GOT3 (cell line): ENCODE measurements at places on chromosomes 6 and 20.
A peak's percentile ranks its signal among the peaks of the same experiment; 100 is the strongest.

- DNase-seq = no peak
Measured at GRCh38 chr20:41176711-41177552, 39.6 kb downstream of the PLCG1 start.

DNA sequence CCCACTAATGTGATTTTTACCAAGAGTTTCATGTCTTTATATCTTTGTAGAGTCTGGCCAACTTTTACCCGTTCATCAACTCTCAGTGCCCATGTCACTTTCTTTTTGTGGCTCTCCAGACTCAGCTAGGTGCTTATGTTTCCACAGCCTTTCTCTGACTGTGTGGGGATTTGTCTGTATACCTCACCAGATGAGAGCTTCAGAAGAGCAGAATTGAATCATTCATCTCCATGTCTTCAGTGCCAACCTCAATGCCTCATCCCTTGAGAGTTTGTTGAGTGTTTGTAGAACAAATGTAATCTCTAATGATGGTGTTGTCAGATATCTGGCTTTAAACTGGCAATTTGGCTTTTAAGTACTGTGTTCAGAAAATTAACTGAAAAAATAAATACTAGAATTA is 16.8 kb upstream of the CCN2 start:
- DNase-seq = no peak

DNA sequence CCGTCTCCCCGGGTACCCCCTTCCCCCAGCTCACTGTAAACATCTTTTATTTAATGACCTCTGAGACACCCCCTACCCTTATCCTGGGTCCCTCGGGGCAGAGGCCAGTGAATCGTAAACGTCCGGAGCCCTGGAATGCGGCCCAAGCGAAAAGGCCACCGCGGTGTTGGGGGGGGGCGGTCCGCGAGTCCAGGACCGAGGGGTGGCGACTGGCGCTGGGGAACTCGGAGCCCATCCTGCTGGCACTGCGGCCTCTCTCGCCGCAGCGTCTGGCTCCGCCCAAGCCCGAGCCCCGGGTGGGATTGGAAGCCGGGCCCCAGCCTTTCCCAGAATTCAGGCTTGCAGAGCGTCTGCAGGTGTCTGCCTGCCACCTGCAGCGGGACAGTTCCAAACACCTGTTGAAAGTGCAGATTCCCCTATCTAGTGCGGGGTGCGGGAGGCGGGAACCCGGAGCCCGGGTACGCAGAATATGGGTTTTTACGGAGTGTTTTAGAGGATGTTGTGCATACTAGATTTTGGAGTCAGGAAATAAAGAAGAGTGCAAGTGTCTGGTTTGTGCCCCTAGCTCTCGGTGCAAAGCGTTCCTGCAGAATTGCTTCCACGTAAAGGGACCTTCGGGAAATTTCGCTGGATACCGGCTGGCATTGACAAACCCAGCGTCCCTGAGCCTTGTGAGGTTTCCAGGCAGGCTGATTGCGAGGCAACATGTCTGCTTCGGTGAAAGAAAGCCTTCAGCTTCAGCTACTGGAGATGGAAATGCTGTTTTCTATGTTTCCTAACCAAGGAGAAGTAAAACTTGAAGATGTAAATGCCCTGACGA is 800 bp downstream of the RWDD2A start:
- no peak for DNase-seq

DNA sequence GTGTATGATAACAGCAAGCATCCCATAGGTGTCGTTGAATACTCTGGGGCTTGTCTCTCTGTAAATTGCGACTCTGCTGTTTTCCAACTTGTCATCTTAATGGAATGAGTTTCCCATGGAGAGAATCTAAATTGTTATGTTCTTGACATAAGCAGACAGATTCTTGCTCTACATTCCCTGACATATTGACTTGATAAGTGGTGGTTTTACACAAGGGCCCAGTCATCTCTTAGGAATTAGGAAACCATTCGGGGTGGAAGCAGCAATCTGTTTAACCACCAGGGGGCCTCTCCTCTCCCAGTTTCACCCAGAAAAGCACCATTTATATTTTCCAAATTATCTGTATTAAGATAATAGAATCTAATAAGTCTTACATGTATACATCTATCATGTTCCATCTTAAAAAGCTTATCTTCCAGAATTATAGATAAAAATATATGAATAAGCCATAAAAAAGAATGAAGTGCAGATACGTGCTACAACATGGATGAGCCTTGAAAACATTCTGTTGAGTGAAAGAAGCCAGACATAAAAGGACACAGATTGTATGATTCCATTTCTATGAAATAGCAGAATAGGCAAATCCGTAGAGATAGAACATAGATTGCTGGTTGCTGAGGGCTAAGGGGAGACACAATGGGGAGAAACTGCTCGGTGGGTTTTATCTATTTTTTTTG is 23.1 kb upstream of the MROH8 start:
- peak; percentile 31 for DNase-seq

- DNase-seq = no peak
Measured at GRCh38 chr6:105968603-105969333, 117.4 kb upstream of the PRDM1 start.

- DNase-seq = no peak
Measured at GRCh38 chr6:5173810-5174209, 86.9 kb downstream of the LYRM4 start.

- no peak for DNase-seq
Measured at GRCh38 chr6:143964674-143965081, 43.4 kb downstream of the PLAGL1 start.

DNA sequence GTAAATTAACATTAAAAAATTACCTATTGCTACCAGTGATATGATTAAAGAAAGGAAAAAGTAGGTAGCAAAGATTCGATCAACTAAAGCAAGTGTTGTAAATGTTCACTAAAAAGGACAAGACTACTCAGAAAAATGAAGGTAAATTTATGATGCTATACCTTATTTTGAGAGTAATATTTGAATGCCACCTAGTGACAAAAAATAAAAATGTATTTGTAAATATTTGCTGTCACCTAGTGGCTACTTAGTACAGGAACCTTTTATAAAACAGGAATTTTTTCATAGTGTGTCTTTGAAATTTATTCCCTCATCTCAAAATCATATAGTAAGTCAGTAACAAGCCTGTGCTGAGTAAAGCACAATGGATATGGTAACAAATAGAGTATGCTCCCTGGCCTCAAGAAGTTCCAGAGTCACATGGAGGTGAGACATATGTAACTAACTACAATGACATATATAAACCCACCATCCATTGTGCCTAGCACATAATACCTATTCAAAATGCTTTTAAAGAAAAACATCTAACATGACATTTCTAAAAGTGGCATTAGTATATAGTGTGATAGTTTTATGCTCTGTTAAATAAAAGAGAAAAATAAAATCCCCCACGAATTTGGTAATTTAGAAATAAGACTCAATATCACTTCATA is 193.1 kb upstream of the SIM1 start:
- DNase-seq = no peak

DNA sequence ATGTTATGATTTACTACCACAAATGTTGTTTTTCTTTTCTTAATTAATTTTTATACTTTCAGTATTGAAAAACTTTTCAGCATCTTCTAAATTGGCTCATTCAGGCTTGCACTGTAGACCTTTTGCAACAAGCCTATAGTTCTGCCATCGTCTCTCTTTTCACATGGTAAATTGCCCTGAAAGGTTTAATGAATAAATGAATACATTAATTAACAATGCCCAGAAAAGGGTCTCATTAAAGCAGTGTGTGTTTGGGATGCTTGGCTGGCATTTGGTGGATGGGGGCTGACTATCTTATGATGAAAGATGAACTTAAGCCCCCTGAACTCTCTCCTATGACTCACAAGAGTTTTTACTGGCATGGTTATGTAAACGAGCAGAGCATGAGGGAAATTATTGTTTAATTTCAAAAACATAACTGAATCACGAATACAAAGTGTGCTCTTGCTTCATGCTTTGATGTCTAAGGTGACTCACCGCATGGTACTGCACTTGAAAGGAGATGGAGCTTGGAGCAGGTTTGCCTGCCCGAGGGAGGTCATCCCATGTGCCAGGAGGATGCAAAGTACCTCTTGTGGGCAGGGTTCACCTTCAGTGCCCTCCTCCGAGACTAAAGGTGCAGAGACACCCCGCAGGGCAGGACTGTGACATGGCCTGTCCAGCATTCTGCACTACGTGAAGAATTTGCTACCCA is 13.8 kb upstream of the PCK1 start:
- DNase-seq = no peak

GRCh38 chr6:14718861-14719260 is 527.0 kb upstream of the JARID2 start:
- DNase-seq = no peak

- no peak for DNase-seq
Measured at GRCh38 chr6:86459978-86460377, 477.4 kb upstream of the HTR1E start.

- no peak for DNase-seq
Measured at GRCh38 chr6:148535976-148536375, 193.3 kb downstream of the SASH1 start.

- no peak for DNase-seq
Measured at GRCh38 chr6:69895396-69895795, 29.0 kb downstream of the COL19A1 start.

GRCh38 chr6:125173341-125174095 is 19.9 kb downstream of the TPD52L1 start:
- no peak for DNase-seq

DNA sequence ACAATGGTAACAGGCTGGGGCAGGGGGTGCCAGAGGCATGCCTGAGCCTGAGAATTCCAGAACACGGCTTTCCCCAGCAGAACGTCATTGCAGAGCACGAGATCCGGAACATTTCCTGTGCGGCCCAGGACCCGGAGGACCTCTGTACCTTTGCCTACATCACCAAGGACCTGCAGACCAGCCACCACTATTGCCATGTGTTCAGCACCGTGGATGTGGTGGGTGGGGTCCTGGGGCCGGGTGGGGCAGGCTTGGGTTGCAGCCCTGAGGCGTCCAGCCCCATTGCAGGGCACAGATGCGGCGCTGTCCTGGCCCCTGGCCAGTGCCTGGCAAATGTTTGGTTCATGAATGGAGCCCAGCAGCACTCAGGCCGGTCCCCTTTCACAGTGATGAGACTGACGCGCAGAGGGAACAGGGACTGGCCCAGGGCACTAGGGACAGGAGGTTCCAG is 57.1 kb downstream of the TCP11 start:
- DNase-seq = no peak

DNA sequence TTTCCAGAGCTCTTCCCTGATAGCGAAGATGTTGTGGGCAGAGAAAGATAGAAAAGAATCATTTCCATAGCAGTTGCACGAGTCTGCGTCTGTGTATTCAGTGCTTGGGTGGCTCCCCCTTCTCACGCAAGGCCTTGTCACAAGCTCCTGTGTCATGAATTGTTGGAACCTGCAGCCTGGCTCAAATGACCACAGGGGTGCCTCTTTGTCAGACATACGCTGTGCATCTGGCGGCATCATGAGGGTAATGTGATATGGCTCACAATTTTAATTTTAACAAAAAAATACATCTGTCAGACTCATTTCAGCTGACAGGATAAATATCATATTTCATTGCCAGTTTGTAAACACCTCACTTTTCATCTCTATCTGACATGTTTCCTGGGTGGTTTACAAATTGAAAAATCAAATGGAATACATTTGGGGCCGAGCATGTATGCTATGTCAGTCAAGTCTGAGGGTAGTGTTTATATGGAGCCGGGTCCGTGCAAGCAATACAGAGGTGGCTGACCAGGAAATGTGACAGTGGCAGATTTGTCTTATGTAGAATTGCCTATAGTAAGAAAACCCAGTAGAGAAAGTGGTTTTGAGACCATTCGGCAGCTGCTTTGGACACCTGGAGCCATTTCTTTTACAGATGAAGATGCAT is 90.9 kb downstream of the CAP2 start:
- DNase-seq = no peak

DNA sequence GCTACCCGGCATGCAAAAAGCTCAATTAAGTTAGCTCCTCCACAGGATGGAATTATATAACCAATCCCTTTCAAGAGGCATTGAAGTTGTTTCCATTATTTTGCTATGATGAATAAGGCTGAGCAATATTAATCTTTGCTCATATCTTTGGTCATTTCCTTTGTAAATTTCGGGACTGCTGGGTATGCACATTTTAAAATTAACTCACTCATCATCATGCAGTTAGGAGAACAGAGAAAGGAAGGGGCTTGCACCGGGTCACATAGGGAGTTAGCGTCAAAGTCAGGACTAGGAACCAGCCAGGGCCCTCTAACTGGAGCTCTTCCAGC is 430 bp upstream of the FAM110A start:
- no peak for DNase-seq

GRCh38 chr6:50271266-50271665 is 221.5 kb upstream of the DEFB112 start:
- DNase-seq = no peak

DNA sequence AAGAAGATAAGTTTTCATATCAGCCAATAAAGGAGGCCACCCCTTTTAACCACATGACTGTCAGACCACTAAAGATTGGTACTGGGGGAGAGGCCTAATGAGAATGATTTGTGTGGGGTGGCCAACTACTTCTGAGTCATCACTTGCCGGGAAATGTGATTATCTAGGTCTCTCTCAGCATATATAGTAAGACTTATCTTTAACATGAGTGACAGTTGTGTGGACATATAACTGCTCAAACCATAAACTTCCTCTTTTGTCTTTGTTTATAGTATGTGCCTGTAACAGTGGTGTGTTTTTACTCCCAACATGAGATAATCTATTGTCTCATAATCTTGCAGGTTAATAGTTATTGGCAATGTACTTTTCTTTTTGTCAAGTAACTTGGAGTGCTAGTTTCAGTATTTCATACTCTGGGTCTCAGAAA is 312.4 kb downstream of the CDKAL1 start:
- no peak for DNase-seq

- DNase-seq = no peak
Measured at GRCh38 chr6:34600101-34600500, 44.0 kb upstream of the SPDEF start.

- no peak for DNase-seq
Measured at GRCh38 chr20:10961651-10962288, 288.0 kb upstream of the JAG1 start.

- no peak for DNase-seq
Measured at GRCh38 chr20:49690899-49691620, 22.6 kb downstream of the B4GALT5 start.

- no peak for DNase-seq
Measured at GRCh38 chr20:62821726-62822210, 4.9 kb downstream of the COL9A3 start.

- DNase-seq = no peak
Measured at GRCh38 chr6:143059663-143060353, 881 bp upstream of the AIG1 start.

DNA sequence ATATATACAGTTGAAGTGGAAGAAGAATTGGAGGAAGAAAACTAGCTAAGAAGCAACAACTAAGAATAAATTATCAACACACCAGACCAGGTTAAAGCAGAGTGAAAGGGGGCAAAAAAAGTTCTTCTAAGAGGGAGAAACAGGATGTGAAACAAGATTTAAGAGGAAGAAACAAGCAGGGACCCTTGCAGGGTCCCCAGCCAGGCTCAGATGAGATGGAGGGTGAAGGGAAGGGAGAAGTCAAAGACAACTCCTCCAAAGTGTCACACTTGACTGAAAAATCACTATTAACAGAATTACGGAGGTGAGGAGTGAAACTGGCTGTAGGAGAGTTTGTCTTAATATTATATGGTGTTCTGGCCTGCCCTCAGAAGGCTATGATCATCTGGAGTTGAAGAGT is 65.4 kb downstream of the MTFR2 start:
- DNase-seq = no peak
